ENCODE measurements at places on chromosomes 4 and X.

GRCh38 chrX:154761977-154762536 is 607 bp upstream of the DKC1 start:
- no peak for DNase-seq

DNA sequence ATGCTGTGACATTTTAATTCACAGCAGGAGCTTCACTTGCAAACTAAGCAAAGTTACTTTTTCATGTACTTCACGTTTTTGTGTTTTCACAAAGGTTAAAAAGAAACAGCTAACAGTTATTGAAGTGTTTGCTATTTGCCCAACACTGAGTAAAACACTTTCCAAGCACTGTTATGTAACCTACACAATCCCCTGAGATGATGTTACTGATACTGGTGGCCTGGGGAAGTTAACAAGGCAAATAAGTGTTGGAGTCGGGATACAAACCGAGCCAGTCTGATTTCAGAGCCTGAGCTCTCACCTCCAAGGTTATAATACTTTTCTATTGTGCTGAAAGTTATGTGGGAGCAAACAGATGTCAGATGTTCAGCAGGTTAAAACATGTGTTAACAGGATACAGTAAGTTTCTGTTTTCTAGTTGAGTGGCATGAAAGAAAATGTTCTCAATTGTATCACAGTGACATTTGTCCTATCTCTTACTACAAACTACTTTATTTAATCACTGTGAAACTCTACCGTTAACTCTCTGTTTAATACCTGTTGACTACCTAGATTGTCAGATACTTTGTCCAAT is 3.9 kb upstream of the CXCL13 start:
- no peak for DNase-seq

DNA sequence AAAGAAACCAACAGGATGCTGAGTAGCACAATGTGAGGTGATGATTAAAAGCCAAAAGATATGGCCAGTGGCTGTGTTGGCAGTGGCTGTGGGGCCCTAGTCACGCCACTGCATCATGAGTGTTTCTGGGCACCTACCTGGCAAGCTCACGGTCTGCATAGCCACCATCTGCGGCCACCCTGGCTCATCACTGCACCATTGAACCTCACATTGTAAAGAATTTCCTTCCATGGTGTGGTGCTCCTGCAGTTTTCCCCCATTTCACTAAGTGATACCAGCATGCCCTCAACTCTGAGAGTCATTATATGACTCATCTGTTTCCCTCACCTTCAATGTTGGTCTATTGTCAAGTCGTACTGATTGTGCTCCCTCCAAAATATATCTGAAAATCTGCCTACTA is 45.5 kb upstream of the CLNK start:
- no peak for DNase-seq

DNA sequence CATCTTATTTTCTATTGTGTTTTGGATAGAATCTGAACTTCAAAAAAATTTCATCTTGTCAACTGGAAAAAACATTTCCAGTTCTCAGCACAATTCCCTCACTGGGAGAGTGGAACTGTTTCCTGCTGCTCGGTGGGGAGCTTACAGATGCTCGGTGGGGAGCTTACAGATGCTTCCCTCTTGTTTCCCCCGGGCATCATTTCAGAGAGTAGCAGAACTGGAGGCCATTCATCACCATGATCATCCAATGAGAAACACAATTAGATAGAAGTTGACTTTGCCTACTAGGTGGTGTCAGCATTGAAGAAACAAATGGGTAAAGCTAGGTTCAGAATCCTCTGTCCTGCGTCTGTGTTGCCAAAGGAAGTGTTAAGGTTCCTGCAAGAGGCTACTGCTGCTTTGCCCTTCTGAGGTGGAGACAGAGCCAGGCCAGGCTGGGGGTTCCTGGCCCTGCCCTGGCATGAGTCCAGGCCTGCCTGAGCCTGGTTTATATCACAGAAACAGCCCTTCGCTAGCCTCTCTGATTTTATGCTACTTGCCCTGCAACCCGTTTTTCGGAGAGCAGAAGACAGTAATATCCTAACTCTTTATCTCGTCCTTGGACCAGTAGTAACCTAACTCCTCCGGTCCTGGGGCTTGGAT is 70.6 kb downstream of the TAPT1 start:
- no peak for DNase-seq

- no peak for DNase-seq
Observed at GRCh38 chr4:85067342-85067741, 100.9 kb upstream of the WDFY3 start.

GRCh38 chr4:142420311-142421095 is 425.6 kb downstream of the INPP4B start:
- DNase-seq, result no peak

DNA sequence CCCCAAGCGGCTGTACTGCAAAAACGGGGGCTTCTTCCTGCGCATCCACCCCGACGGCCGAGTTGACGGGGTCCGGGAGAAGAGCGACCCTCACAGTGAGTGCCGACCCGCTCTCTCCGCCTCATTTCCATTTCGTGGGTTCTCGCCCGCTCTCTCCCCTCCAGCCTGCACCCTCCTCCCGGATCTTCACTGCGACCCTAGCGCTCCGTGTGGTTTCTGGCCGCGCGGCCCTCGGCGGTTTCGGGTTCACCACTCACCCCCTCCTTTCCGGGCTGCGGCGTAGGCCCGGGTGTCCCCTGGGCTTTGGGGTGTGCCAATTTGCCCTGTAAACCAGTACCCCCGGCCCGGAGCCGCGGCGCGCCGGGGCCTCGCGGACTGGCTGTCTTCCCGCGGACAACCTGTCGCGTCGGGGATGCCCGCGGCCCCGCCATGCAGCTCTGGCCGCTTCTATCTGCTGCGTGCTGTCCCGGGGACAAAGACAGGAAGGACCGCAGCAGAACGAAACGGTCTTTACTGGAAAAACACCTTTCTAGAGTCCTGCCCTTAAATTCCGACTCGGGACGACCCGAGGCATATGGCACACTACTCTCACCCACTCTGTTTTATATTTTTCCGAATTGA is 737 bp downstream of the FGF2 start:
- DNase-seq, result peak; percentile 33

DNA sequence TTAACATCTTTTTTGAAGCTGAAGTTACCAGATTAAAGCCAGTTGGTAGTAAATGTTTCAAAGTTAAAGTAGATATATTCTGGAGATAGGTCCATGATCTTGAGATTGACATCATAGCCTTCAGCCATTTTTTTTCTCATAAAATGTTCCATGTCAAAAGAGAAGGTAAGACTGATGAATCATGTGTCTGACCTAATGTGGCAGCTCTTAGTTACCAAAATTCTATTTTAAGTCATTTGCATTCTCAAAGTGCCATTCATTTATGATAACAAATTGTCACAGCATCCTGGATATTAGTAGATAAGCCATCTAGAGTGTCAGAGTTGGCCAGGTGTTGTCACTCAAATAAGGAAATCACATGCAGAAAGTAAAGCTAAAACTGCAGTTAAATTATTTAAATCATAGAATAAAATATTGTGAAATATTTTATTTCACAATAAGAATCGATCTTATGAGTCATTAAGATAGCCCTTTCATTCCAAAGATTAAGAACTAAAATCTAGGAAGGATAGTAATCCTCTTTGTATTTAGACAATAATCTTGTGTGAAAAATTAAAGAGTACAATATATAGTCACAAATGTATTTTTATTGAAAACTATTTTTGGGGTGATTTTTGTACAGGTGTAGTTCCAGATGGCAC is 65.7 kb upstream of the ADAD1 start:
- DNase-seq, result no peak

DNA sequence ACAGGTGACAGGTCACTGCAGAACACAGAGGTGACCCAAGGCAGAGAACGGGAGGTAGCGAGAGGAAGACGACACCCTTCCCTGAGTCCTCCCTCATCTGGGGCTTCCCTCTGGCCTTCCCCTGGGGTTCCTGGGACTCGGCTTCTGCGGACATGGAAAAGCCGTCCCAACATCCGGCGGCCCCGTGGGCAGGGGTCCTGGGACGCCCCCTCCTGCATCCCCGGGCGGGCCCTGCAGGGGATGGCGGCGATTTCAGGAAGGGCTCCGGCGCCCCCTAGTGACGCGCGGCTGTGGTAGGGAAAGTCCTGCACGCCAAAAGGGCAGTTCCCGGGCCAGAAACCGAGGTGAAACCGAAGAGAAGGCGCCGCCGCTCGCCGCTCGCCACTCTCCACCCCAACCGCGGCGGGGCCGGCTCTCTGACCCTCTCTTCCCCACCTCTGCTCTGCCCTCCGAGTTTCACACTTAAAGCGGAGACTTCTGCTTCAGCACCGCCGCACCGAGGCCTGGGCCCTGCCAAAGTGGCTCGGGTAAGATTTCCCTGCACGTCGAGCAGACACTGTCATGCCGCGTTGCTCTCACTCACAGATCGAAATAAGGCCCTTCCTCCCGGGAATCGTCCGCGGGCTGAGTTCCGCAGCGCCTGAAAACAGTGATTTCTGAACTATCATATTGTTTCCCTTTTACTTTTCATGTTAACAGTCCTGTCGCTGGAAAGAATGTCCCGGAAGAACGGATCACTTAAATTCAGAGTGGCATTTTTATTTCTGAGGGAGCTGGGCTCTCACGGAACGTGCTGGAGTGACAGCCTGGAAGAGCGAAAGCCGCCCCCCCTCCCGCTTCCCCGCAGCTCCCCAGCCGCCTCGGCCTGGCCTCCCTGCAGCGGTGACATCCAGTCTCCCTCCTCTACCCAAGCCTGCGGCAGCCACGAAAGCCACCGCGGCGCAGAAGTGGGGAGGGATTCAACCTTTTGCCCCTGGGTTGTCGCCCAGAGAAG is 110.6 kb downstream of the DCTD start:
- peak; percentile 81 for DNase-seq

DNA sequence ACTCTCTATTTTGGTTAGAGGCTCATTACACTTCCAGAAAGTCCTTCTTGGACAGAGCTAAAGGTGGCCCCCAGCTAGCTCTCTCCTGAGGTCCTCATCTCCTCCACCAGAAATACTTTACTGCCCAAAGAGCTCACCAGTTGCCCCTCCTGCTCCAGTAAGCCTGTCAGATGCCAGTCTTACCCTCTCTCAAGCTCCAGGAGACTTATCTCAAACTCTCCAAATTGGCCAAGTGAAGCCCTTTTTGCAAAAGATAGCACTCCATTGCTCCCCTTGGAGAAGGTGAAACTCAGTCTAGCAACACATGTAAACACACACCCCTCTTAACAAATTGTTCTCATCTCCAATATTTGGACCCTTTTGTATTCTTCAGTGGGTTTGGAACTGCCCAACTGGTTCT is 128.5 kb downstream of the ZNF330 start:
- no peak for DNase-seq

DNA sequence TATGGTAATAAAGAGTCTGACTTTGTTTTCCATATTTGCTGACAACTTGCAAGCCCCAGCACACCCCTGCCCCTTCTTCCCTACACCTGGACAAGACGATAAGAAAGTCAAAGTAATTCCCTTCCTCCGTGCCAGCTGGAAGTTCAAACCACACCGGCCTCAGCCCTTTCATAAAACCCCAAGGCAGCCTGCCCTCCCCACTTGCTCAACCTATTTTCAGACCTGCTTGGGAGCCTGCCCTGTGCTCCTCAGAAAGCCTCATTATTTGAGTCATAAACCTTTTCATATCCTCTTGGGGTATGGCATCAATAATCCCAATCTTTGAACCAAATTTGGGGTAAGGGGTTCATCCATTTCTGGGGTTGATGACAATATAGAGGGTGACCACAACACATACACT is 29.5 kb downstream of the NIPAL1 start:
- DNase-seq, result peak; percentile 31

GRCh38 chr4:7330811-7331681 is 103.7 kb downstream of the PSAPL1 start:
- DNase-seq, result no peak

- no peak for DNase-seq
Observed at GRCh38 chr4:140726776-140727500, 29.2 kb downstream of the TBC1D9 start.

- peak; percentile 54 for DNase-seq
Observed at GRCh38 chrX:153554519-153555167, 37.2 kb downstream of the ATP2B3 start.

GRCh38 chr4:162793004-162793403 is 373.7 kb downstream of the NAF1 start:
- no peak for DNase-seq

GRCh38 chr4:67909905-67910584 is 26.2 kb upstream of the TMPRSS11D start:
- DNase-seq, result no peak

DNA sequence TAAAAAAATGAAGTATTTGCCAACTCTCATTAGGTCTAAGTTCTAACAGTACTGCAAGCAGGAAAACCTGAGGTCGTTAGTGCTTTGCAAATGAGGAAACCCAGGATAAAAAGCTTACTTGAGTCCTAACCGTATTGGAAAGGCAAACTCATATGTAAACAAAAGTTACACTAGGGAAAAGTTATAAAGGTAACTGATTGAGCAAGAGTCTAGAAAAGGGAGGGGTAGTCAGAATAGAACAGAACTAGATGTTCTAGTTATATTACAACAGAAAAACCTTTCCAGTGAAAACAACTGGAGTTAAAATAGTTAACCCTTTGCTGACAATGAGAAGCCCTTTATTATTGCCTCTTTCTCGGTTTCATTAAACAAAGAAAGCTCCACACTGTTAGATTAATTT is 66.4 kb upstream of the MAOA start:
- no peak for DNase-seq

- DNase-seq, result no peak
Observed at GRCh38 chrX:120752431-120753082, 122.7 kb upstream of the C1GALT1C1 start.

DNA sequence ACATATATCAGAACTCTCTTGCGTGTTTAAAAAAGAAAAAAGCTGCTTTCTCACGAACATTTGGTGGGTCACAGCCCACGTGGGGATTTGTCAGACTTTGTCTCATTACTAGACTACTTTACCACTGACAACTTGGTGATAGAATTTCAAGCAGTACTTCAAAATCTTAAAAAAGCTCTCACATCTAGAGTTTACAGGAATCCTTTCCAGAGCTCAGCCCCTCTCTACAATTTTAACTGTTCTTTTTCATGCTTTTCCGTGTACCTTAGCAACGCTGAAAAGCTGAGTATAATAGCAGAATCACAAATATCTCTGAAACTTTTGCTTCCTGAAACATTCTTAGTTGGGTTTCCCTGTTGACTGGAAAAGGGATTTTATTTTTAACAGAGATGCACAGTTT is 50.2 kb downstream of the SMAD1 start:
- no peak for DNase-seq

DNA sequence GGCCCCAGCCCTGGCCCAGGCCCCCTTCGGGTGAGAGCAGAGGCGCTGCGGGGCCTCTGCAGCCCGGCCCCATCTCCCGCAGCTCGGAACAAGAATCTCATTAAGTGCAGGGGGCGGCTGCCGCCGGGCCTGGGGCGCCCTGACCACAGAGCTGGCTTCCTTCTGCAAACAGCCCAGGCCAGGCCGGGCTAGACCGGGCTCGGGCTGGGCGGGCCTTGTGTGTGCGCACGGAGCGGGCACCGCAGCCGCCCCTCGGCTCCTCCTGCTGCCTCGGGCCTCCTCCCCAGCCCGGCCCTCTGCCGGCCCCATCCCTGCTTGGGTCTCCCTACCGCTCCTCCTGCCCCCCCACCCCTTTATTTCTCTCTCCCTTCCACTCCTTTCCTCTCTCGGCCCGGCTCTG is 83.3 kb downstream of the EFNB1 start:
- no peak for DNase-seq

- no peak for DNase-seq
Observed at GRCh38 chr4:3529363-3529762, 2.9 kb downstream of the LRPAP1 start.

Data from stimulated activated naive CD8-positive, alpha-beta T cell treated with anti-CD3 and anti-CD28 coated beads, Interleukin-15, Interleukin-2, amounts not matched to agents 100 U/mL and 50 U/mL, for 24 hours (primary cell).